ENCODE measurements at places on chromosomes 7 and 10.

- no peak for DNase-seq
Observed at GRCh38 chr10:60023155-60023877, 117.0 kb upstream of the CCDC6 start.

DNA sequence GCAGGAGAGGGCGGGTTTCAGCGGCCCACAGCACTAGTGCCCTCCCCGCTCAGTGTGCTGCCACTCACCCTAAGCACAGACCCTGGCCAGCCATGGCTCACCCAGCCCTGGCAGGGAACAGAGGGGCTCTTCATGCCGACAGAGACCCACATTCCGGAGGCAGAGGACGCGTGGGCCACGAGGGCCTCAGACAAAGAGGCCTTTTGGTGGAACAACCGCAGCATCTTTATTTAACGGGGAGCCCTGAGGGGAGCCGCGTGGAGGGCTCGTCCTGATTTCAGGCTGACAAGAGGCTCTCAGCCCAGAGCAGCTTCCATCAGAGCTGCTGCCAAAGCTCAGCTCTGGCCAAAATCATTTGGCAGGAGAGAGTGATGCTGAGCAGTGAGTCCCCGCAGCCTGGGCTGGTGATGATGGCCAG is 127.8 kb downstream of the SH3PXD2A start:
- no peak for DNase-seq

DNA sequence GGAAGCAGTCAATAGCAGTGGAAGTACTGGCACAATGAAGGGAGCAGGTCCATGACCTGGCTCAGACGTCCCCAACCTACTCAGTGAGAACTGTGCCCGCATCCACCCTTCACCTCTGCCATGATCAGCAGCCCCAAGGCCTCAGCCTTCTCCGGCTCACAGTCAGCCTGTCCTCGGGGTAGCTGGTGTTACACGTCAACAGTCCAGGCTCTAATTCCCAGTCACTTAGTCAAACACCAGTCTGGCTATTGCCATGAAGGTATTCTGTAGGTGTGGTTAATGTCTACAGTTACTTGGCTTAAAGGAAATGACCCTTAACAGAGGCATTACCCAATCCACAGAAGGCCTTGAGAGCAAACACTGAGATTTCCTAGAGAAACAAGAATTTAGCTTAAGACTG is 49.1 kb downstream of the GRB10 start:
- DNase-seq = no peak

GRCh38 chr10:36534471-36535002 is 590.9 kb upstream of the ANKRD30A start:
- no peak for DNase-seq

- no peak for DNase-seq
Observed at GRCh38 chr10:26368463-26368862, 69.7 kb upstream of the APBB1IP start.

GRCh38 chr10:26455567-26456315 is 17.6 kb downstream of the APBB1IP start:
- no peak for DNase-seq

GRCh38 chr7:2079332-2080059 is 153.2 kb downstream of the MAD1L1 start:
- no peak for DNase-seq

DNA sequence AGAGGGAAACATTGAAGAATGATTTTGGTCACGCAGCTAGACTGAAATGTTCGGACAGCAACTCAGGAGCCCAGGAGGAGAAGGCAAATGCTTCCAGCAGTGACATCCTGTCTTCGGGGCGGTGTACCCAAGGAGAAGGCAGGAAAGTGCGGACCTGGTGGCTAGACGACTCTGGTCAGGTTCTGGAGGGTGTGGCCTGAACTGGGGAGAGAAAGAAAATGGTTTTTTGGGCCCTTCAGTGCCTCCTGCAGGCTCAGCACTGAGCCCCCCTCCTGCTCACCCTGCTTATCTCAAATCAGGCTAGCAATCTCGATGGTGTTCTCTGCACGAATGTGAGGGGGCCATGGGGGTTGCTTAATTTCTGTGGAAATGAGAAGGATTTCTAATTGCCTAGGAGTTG is 26.7 kb upstream of the TARP start:
- no peak for DNase-seq

DNA sequence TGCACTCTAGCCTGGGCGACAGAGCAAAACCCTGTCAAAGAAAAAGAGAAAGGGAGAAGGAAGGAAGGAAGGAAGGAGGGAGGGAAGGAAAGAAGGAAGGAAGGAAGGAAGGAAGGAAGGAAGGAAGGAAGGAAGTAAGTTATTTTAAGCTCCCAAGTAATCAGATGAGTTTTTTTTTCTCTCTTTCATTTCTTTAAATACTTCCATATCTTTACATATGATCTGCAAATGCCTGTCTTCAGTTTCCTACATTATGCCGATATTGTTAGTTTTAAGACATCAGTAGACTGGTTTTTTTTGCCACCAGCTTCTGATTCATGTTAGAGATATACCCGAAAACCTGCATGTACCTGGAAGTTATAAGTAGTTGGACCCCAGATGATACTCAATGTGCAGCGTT is 172.6 kb upstream of the FZD1 start:
- DNase-seq = no peak

DNA sequence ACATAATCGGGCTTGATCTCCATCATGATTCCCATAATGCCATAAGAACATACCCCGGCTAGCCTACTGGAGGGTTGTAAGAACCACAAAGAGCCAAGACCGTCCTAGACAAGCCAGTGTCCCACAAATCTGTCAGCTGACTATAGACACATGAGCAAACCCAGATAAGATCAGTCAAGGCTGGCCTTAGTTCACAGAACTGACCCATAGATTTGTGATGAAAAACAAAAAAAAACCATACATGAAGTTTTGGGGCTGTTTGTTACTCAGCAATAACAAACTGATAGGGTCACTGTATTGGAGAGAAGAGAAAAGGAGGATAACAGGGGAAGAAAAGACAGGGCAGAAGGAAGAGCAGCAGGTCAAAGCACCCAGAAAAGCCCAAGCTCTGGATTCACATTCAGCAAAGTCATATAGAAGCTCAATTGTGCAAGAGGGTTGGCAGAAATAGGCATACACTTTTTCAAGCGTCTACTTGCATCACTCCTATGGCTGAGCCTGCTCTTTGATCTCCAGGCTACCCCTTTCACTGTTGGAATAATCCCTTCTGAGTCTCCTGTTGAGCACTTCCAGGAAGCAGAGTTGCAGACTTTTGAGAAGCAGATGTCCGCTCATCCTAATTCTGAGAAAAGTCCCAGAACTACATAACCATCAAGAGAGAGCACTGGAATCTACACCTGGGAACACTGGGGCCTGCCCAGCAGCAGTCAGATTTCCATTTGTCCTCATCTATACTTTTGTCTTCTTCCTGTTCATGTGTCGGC is 122.0 kb upstream of the HABP2 start:
- DNase-seq = no peak

DNA sequence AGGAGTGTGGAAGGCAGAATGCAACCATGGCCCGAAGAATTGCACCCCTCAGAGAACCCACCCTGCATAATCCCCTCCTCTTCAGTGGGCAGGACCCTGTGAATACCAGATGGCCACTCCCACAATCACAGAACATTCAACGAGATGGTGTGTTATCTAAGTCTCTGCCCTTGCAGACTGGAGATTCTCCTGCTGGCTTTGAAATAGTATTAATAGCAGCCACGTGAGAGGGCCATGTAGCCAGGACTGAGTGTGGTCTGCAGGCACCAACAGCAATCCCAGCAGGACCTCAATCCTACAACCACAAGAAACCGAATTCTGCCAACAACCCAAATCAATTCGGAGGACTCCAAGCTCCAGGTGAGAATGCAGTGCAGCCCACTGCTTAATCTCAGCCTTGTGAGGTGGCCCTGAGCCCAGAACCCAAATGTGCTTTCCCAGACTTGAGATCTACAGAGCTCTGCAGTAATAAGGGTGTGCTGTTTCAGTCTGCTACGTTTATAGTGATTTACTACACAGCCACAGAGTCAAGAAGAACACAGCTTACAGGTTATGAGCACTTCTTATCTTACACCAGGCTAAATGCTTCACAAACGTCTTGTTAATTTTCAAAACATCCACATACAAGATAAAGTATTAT is 72.1 kb downstream of the VOPP1 start:
- no peak for DNase-seq

- DNase-seq = no peak
Observed at GRCh38 chr10:115049960-115050359, 43.2 kb upstream of the ATRNL1 start.

- no peak for DNase-seq
Observed at GRCh38 chr7:96773483-96773882, 63.8 kb upstream of the SEM1 start.

DNA sequence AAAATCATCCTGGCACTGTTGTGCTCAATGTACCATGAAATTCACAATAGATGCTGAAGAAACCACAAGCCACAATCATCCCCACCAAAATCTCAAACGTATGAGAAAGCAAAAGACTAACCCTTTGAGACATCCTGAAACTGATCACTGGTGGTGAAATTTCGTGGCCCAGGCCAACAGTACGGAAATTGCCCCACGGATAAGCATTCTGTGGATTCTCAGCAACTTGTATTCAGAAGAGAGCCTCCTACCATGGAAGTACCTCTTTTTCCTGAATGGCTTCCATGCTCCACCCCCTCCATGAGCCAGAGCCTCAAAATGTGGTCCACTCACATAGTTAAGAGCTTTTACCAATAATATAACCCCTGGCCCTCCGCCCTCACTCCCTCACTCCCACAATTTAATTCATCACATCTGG is 163.9 kb upstream of the AUTS2 start:
- no peak for DNase-seq

- DNase-seq = no peak
Observed at GRCh38 chr7:143181349-143181748, 1.9 kb upstream of the TAS2R39 start.

GRCh38 chr7:23044581-23044980 is 30.7 kb upstream of the HYCC1 start:
- no peak for DNase-seq

DNA sequence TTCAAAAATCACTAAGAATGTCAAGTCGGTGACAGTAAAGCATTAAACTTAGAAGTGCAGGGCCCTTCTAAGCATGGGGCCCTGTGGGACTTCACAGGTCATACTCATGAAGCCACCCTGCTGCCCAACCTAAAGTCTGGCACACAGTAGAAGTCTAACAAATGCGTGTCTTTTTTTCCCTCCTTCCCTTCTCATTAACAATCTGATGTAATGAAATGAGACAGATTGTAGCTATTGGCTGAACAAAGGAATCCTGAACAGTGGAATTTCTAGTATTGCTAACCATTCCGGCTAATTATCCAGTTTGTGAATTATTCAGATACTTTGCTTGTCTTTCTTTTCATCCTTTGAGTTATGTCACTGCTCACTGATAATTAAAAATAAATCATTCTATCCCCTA is 369.9 kb downstream of the WDR11 start:
- DNase-seq = no peak

DNA sequence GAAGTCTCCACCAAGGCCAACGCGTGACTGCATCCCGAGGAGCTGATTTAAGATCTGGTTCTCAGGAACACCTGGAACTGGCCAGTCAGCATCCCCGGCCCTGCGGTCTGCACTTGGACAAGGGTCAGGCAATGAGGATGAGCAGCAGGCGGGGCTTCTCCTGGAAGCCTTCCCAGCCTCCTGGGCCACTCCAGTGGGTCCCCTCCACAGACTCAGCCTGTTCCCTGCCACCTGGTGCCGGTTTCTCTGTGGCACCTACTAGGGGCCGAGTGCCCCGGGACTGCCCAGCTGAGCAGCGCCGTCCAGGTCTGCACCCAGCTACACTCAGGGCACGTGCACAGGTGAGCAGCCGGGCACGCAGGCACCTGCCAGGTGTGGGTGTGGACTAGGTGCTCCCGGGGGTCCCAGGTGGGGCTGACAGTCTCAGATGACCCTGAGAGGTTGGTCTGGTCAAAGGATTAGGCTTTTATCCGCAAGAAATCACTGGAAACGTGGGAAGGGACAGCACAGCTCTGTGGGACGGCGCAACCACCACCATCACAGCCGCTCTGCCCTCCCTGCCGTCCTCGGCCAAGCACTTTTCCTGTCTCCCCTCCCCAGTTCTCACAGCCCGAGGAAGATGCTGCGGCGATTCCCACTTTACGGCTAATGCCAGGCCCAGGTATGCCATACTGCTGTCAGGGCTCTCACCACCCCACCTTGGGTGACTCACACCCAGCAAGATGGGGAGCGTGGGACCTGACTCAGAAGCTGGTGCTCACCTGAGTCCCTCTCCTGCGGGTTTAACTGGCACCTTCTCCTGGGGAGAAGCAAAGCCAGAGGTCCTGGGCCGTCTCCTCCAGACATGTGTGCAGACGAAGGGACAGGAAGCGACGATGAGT is 166.0 kb downstream of the RNF216 start:
- DNase-seq = no peak

DNA sequence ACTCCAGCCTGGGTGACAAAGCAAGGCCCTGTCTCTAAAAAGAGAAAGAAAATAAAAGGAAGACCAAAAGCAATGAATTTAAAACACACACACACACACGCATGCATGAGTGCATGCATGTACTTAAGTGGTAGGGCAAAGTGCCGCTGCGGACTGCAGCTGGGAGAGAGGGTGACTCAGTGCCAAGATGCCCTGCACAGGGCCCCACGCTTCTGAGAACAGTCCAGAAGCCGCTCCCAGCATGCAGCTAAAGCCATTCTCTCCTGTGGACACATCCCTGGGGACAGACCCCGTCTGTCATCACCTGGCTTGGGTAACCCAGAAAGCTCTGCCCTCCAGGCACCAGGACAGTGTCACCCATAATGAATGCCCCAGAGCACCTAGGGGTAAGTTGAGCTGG is 61.0 kb upstream of the MYL10 start:
- no peak for DNase-seq

GRCh38 chr10:68139448-68140272 is 30.4 kb downstream of the MYPN start:
- no peak for DNase-seq

GRCh38 chr7:253581-254336 is 36.2 kb upstream of the FOXL3 start:
- no peak for DNase-seq

DNA sequence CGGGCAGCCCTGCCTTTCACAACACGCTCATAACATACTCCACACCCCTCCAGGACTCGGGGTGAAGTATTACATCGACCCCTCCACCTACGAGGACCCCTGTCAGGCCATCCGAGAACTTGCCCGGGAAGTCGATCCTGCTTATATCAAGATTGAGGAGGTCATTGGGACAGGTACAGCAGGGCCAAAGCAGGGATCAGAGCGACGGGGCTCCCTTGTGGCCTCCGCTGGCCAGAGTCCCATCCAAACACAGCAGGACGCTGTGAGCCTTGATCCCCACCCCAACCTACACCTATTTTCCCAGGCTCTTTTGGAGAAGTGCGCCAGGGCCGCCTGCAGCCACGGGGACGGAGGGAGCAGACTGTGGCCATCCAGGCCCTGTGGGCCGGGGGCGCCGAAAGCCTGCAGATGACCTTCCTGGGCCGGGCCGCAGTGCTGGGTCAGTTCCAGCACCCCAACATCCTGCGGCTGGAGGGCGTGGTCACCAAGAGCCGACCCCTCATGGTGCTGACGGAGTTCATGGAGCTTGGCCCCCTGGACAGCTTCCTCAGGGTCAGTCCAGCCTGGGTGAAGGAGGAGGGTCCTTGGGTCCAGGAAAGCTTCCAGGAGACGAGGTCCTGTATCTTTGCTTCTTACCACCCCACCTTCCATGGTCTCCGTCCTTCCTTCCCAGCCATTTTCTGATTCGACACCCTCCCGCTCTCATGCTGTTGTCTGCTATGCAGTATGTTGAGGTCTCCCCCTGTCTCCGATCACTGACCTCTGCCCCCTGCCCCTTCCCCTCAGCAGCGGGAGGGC is 13.5 kb downstream of the EPHB6 start:
- no peak for DNase-seq

Measured in stimulated activated CD4-positive, alpha-beta T cell treated with anti-CD3 and anti-CD28 coated beads, Interleukin-4, amount 100 ng/mL, for 24 hours (primary cell).